NCI-H1417 (cell line): ENCODE measurements at places on chromosomes 4 and X.

GRCh38 chr4:188989371-188989770 is 850.1 kb downstream of the TRIML1 start:
- no peak for DNase-seq

DNA sequence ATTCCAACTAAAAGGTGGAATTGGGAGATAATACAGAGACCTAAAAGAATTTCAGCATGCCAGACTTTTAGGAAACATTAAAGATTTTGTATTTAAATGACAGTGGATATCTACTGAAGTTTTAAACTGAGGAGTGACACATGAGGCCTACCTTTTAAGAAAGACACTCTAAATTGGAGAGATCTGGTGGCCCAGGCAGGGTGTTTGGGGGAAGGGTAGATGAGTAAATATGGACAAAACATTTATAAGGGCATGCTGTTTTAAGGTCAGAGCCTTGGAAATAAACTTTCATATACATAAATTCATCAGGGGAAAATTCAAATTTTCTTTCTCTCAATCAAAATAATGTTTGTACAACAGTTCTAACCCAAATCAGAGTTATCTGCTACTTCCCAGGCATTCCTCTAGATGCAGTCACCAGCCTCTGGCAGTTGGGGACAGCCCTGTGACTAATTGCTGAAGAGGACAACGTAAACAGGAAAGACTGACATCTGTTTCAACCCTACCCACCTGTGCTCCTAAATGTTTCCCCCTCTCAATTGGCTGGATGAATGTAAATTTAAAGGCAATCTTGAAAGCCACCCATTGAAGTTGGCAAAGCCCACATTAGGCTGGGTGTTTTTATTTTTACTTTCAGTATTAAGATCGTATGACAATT is 1646.9 kb upstream of the ADGRL3 start:
- no peak for DNase-seq

DNA sequence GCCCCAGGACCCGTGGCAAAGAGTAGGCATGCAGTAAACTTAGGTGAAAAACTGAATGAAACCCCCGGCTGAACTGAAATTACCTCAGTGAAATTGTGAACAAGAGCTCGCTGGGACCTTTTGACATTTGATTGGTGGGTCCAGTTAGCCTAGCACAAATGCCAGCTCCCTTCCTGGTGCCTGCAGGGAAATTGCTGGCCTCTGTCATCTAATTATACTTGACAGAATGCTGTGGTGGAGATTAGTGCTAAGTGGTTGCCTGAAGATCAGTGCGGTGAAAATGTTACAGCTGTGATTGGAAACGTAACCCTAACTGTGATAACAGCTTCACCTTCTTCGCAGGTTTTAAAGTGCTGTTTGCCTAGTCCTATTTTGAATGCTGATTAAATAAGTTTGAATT is 43.0 kb downstream of the ADD1 start:
- no peak for DNase-seq

- no peak for DNase-seq
Observed at GRCh38 chr4:23814587-23814986, 75.3 kb downstream of the PPARGC1A start.

DNA sequence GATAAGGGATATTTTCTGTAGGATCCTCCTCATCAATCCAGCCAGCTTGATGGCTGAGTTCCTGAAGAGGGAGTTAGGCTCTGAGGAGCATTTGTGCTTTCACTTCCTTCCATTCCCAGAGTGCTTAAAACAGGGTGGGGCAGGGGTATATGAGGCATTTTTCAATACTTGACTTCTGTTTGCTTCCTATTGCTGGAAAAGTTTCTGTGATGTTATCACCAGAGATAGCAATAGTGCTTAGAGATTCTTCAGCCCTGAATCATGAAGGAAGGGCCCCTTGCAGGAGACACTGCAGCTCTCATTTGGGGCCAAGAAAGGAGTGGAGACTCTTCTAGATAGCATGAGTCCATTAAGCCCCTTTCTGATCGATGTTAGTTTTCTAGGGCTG is 166.7 kb upstream of the RPS6KA3 start:
- DNase-seq, result no peak

DNA sequence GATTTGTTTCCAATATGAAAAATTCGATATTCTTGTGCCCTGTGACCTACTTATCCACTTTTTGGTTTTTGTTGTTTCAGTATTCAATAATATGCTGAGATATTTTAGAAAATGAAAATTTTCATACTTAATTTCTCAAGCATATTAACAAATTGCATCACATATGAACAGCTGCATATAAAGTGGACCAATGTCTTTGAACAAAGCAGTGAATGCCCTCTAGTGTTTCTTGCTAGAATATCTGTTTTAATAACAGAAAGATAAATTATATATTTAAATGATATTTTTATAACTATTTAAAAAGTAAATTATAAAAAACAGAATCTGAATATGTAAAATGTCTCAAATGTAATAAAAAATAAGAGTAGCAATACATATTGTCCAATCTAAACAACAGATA is 31.7 kb upstream of the INTU start:
- DNase-seq, result no peak

DNA sequence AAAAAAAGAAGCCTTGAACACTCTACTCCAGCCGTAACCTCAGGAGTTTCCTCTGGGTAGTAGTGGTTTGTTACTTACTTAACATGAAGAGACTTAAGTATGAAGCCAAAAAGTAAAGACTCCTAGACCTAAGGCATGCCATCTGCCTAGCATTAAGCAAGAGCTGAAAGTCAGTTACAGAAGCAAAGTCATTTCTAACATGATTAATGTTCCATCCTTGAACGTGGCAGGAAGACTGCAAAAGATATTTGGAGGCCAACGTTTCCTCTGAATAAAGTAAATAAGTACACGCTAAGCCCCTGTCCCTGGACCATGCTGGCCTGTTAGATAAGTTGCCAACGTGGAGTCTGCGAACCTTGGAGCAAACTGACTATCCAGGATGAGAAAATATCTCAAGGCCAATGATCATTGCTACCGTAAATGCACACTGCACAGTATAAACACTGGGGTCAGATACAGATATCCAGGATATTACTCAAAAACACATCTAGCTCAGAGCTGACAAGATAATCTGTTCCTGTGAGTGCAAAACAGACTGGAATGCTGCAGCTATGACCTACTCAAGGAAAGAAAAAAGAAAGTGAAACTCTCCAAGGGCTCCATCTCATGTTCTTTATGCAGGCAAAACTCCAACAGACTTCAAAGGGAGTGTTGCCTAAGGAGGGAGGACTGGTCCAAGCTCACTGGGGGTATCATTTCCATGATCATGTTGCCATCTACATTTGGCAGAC is 255.8 kb downstream of the COL25A1 start:
- no peak for DNase-seq

GRCh38 chr4:68324519-68325262 is 25.2 kb downstream of the YTHDC1 start:
- no peak for DNase-seq

DNA sequence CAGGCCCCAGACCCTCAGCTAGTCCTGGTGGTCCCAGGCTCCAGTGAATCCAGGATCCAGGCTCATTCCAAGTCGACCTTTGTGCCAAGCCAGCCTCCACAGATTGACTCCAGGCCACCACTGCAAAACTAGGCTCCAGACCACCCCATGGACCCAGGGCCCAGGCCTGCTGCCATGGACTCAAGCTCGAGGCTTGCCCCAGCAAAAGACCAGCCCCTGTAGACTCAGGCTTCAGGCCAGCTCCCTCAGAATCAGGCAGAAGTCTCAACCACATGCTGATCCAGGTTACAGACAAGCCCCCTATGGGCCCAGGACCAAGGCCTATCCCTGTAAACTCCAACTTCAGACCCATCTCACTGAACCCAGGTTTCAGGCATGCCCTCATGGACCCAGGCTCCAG is 692.4 kb downstream of the PCDH19 start:
- DNase-seq, result no peak

GRCh38 chrX:25178555-25178954 is 162.8 kb upstream of the ARX start:
- DNase-seq, result no peak

DNA sequence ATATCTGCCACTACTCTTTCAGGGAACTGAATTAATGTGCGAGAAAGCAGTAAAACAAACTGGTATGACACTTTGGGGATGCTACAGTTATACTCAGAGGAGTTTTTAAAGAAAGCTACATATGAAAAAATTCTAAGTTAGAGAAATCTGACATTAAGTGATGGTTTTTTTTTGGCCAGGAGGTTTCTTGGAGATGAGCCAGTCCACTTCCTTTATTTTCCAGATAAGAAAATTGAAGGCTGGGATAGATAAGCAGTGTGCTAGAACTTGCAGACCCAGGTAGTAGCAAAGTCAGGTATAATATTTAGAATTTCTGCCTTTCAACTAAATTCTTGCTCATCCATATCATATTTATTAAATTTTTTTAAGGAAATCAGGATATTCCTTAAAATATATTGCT is 106.8 kb downstream of the FAT4 start:
- DNase-seq, result no peak

GRCh38 chr4:179695175-179695574 is 2252.9 kb upstream of the AGA start:
- DNase-seq, result no peak

DNA sequence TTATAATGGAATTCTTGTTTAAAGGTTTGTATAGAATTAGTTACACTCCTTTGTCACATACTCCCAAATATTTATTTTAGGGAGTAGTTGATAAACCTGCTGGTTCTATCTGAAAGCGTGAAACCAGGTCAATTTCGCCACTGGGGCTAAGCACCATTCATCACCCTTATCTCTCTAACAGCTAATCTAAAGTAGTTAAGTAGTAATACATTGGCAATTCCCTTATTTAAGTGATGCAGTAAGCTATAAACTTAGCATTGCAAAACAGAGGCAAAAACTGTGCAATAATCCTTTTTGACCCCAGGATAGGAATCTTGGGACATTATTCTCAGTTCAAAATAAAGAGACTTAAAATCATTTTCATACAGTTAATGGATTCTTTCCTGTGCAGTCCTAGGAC is 33.7 kb upstream of the PTPN13 start:
- no peak for DNase-seq

- DNase-seq, result peak; percentile 78
Observed at GRCh38 chrX:17860179-17860780, 818 bp downstream of the RAI2 start.

DNA sequence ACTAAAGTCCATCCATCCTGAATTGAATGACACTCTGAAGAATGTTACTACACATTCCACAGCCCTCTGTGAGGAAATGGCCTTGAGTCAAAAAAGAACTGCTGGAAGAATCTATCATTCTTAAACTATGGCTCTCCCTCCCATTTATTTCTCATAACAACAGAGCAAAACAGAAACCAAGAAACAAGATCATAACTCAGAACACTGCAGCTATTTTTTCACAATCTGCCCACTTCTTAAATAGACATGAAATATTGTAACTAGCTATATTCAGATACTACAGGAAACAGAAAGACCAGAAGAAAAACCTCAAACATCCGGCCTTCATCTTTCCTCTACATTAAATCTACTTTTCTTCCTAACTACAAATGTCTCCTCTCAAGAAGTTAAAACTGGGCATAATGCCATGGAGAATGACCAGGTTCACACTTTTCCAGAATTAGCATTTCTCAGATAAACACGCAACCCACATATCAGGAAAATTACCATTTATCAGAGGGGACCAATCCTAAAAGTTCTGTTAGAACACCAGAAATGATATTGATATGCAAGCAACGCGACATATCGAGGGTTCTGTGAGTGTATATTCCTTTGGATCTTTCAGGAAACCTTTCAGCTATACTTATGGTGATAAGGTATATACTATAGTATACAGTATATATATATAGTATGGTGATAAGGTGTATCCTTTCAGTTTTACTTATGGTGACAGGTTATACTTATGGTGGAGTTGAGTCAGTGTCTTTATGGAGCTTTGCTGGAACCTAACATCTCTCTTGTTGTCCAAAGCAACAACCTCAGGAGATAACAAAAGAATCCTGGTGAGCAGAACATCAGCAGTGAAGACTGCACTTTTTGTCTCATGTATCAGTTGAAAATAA is 60.4 kb upstream of the IRF2 start:
- no peak for DNase-seq

GRCh38 chr4:105155426-105155825 is 8.8 kb downstream of the TET2 start:
- DNase-seq, result no peak

GRCh38 chr4:23333946-23334878 is 555.6 kb downstream of the PPARGC1A start:
- peak; percentile 97 for DNase-seq

DNA sequence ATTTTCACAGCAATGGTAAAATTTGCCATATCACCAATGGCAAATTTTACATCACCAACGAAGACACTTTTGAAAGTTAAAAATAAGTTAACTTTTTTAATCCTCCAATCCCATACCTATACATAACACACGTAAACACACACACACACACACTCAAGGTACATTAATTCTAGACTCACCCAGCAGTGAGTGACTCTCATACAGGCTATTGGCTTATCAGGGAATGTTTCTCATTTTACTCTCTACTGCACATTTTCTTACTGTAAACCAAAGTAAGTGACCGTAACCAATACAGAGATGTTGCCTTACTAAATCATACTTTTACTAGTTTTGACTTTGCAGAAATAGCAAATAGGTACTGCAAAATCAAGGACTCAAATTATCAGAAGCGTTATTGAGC is 2.3 kb downstream of the VEGFC start:
- DNase-seq, result no peak

GRCh38 chr4:122806981-122807679 is 19.5 kb upstream of the FGF2 start:
- no peak for DNase-seq

DNA sequence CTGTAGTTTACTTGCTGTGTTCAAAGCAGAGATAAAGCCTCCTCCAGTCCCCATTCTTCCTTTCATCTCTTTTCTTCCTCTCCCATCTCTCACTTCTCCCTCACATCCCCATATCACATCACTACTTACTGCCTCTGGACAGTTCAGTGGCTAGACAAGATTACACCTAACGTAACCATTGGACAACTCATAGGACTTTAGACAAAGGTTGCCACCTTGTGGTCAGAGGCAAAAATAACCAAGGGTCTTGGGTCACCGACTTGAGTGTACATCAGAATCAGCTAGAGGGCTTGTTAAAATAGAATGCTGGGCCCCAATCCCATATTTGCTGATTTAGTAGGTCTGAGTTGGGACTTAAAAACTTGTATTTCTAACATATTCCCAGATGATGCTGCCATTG is 109.3 kb upstream of the DGKK start:
- peak; percentile 43 for DNase-seq

DNA sequence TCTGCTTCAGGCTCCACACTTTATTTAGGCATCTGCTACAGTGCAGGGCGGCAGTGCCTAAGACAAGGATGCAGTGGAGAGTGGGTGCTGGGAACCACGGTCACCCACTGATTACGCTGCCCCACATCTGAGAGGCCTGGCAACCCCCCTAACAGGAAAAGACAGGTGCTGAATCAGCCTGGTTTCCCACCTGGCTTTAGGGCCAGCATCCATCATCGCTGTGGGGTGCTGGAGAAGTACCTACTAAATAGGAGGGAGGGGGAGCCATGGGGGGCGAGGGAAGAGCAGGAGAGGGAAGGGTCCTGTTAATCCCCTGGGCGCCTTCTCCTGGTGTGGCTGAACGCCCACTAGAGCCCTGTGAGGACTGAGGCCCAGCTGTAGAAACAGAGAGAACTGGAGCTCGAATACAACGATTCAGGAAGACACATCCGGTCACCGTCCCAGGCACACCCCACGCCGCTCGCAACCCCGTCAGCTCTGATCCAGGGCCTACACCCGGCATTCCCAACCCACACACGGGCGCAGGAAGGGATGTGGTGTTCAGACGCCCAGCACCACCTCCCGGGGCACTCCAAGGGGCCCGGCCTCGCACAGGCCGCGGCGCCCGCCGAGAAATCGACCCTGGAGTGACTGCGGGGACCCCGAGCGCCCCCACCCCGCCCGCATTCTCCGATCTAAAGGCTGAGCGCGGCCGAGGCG is 554 bp downstream of the DCTD start:
- DNase-seq, result peak; percentile 78

- DNase-seq, result no peak
Observed at GRCh38 chr4:173362666-173363065, 8.1 kb upstream of the SAP30 start.
